GOT3 (cell line): ENCODE measurements at places on chromosomes 12 and 14.

DNA sequence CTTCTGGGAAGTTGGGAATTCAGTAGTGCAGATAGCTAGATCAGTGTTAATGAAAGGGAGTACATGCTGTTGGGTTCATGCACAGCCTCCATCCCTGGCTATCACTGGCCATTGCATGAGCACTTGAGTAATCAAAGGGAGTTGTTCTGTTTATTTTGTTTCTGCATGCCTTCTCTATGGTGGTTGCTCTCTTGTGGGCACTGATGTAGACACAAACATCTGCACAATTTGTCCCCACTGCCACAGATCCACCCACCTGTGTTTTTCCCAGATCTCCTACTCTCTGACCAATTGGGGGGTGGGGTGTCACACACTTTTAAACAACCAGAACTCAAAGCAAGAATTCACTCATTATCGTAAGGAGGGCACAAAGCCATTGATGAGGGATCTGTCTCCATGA, 89.7 kb upstream of the DHRS4 start:
- DNase-seq = no peak

DNA sequence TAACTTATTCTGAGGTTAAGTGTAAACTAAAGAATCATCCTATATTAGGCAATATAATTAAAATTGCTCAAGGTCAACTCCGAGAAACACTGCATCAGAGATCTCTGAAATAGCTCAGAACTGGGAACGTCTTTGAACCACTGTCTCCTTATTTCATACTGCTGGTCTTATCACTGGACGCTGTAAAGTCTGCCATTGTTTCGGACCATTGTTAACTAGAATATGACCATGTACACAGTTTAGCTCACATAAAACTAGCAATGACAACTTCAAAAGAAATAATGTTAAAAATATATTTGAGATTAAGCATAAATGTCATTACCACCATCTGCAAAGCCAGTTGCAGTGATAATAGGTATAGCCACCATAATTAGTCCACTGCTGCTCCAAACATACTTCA, 2.9 kb downstream of the ABCD2 start:
- no peak for DNase-seq

- DNase-seq = no peak
Observed at GRCh38 chr12:124898200-124898922, 16.1 kb downstream of the UBC start.

DNA sequence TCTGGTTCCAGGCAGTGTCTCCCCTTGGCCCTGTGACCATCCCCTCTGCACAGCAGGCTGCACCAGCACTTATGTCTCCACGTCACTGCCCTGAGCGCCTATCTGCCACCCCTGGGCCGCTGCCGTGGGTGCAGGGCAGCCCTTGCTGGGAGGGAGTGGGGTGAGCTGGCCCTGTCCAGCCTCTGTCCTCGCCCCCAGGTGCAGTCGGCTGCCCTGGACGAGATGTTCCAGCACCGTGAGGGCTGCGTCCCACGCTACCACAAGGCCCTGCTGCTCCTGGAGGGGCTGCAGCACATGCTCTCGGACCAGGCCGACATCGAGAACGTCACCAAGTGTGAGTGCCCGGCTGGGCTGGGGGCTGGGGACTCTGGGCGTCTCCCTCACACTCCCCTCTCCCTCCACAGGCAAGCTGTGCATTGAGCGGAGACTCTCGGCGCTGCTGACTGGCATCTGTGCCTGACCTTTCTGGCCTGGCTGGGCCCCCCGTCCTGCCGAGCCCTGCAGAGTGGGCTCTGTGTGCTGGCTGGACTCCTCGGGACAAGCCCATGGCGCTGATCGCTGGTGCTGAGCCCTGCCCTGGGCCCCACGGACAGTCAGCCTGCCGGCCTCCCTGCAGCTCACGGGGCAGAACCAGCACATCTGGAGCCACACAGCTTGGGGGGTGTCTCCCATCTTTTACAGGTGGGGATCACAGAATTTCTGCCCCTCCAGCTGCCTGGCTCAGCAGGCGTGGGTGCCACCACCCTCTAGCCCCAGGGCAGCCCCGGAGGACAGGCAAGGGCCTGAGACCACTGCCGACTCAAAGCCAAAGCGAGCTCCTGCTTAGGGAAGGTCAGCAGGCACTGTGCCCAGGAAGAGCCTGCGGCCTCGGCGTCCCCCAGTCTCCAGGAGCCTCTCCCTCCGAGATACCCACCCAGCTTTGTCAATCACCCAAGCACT, 7.9 kb upstream of the PUS1 start:
- no peak for DNase-seq

DNA sequence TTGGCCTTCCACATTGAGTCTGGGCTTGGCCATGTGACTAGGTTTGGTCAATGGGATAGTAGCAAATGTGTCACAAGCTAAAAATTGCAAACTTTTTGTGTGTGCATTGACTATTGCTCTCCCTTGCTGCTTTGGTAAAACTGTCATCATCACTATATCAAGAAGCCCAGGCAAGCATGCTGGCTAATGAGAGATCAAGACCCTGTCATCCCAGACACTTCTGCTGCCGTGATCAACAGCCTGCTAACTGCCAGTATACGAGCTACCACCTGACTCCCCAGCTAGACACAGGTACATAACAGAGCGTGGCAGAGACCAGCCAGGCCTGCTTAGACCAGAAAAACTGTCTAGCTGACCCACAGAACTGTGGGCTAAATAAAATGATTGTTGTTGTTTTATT, 456.7 kb upstream of the DCN start:
- DNase-seq = no peak

DNA sequence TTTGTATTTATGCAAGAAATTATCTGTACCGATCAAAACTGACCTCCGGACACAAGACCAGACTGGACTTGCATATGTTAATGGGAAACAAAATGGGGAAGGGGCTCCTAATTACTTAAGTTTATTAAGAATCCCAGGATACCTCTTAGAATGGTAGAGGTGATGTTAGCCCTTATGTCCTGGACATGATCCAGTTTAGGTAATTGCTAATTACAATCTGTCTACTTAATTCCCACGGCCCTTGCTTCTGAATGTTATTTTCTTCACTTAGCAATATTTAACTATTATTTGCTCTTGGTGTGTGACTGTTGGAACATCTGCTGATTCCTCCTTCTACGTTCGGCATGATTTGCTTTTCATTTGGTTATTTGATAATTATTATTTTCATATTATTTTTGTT, 644.0 kb downstream of the DIO2 start:
- DNase-seq = no peak

GRCh38 chr12:57842342-57843294, 3.9 kb downstream of the CTDSP2 start:
- no peak for DNase-seq

- DNase-seq = no peak
Observed at GRCh38 chr14:105532735-105533141, 6.4 kb downstream of the TMEM121 start.

GRCh38 chr14:35338731-35339405, 46.7 kb downstream of the PSMA6 start:
- no peak for DNase-seq

GRCh38 chr12:76470028-76470939, 89.3 kb downstream of the OSBPL8 start:
- no peak for DNase-seq

GRCh38 chr12:18923721-18924120, 185.8 kb downstream of the CAPZA3 start:
- DNase-seq = no peak

DNA sequence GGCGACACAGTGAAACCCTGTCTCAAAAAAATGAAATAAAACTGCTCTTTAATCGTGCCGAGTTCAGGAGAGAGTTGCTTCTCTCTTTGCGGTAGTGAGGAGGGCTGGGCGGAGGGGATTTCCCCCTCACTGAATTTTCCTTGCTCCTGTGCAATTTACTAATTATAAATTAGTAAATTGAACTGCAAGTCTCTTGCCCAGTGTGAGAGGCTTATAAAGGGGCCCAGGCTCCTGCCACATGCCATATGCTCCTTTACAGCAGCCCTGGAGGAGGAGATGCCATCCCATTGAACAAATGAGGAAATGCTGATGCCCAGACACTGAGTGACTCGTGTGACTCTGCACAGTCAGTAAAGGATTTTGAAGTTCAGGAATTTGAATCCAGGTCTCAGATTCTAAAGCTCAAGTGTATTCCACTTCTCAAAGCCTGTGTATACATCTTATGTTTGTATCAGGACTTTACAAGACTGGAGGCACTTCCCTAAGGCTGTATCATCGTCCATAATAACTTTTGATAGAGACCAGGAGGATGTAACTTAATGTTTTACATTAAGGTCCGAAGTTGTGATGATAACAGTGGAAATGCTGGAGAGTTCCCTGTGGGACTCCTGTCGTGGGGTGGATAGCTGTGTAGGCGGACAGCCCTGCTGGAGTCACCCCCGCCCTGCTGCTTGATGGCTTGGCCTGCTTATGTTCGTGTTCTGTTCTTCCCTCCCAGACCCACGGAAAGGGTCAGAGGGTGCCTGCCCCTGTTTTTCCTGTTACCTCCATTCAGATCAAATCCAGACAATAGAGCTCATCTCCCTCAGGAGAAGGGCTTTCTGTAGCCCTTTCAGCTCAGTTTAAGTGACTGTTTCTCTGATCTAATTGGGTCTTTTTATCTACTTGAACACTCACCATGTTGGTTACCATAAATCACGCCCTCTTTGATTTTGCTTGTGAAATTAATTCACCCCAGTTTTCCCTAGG, 13.9 kb downstream of the PELI2 start:
- no peak for DNase-seq

GRCh38 chr12:10716277-10716676, 6.8 kb downstream of the YBX3 start:
- DNase-seq = no peak

GRCh38 chr14:68810173-68811153, 17.6 kb upstream of the ZFP36L1 start:
- no peak for DNase-seq

DNA sequence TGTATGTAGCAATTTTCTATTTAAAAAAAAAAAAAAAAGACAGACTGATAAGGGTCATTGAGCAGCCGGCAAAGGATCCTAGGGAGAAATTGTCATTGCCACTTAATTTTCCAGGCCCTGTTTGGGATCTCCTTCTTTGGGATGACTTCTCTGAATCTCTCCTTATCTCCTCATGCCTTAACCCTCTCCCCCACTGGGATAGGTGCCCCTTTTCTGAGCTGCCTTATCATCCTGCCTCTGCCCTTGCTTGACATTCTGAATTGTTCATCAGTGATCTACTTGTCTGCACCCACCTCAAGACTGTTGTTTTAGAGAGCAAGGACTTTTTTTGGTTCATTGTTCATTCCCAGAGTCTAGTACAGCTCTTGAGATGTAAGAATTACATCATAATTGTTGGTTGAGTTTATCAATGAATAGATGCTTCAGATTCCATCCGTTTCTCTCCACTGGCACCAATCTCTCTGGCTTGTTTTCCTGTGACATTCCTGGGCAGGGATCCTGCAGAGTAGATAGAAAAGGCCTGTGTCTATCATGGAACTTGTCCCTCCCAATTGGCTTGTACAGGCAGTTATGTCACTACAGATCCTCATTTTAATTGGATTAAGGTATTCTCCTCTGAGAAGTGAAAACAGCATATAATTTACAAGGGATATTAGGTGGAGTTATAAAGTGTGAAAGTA, 42.6 kb downstream of the SOCS2 start:
- no peak for DNase-seq

DNA sequence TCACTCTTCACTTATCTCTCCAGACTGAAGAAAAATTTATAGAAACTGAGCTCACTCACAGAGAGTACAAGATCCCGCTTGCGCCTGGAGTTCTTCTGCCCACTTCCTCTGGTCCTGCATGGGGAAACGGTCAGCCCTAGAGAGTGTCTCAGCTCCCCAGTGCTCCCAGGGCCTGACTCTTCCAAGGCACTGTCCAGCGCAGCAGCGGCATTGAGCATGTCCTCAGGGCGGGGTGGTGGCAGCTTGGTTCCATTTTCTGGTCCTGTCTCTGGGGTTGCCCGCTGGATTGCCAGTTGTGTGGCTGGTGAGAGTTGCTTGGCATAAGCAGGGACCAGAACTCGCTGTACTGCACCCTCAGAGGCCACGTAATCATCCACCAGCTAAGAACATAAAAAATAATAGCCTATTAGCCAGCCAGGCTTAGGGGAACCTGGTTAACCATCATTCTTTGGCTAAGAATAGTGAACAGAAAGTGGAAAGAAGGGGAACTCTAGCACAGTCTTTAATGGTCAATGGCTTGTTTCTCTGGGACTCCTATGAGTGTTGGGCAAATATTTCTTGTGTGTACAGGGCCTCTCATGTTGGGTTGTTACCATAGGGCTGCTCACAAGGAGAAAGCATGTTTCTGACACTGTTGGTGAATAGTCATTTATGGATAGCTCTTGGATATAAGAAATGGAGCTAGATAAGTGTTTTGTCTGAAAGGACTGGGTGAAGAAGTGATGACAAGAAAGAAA, 13.7 kb upstream of the AJUBA start:
- DNase-seq = no peak

- DNase-seq = no peak
Observed at GRCh38 chr12:56601503-56601902, 28.6 kb downstream of the BAZ2A start.
